ENCODE measurements at places on chromosomes 12 and 14.

- DNase-seq: no peak
These were observed 23.1 kb downstream of the PIK3C2G start for GRCh38 chr12:18284386-18284785.

DNA sequence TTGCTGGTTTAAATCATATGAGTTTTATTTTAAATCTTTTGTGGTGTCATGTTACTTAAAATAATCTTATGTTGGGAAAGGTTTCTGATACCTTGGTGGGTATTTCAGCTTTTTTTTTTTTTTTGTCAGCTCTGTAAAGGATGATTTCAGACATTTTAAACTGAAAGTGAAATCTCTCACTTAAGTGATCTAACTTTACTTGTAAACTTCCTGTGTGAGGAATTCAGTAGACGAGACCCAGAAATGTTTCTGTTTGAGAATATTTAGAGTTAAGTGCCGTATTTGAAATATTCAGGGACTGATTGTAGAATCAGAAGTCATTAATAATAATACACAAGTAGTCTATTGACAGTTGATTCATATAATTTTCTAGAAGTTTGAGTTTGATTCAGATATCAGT, 37.8 kb downstream of the PROX2 start:
- DNase-seq: no peak

- no peak for DNase-seq
These were observed 40.9 kb downstream of the DAD1 start for GRCh38 chr14:22547948-22548750.

DNA sequence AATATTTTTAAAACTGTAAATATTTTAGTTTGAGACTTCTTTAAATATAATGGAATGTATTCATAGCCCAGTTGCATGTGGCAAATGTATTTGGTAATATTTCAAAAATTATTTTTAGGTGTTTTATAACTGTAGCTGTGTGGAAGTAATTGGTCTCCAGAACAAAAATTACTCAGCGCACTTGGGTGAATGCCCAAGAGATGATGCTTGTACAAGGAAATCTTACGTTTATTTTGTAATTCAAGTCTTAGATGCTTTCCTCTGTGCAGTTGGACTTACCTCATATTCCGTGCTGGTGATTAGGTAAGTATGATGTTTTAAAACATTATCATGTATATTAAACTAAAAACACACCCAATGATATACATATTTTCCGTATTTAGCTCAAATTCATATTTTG, 76.7 kb upstream of the SLCO1B1 start:
- no peak for DNase-seq

GRCh38 chr12:131530422-131530821, 180.5 kb upstream of the SFSWAP start:
- no peak for DNase-seq

DNA sequence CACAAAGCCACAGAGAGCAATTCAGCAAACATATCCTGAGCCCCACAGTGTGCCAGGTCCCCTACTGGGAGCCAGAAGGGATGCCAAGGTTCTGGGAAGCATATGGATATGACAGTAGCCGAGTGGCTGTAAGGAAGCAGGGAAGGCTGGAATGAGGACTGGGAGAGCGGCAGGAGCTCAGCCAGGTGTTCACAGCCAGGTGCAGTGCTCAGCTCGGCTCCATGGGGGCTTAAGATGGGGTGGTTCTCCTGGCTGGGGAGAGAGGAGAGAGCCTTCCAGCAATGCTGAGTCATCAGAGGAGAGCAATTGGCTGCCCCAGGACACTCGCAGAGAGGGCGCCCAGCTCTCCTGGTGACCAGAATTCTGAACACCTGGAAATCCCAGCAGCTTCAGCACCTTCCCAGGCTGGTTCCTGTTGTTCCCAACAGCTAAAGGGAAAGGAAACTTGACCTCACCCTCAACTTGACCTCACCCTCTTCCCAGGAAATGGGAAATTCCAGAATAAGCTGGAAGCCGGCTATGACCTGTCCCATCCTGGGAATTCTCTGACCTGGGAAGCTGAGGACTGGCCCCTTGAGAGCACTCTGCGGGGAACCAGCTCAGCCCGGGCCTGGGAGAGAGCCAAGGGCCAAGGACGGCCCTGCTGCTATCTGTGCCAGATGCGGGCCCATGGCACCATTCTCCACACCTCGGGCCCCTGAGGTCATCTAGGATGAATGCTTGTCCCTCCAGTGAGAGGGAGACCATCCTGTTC, 34.6 kb downstream of the SLC6A12 start:
- DNase-seq: no peak

GRCh38 chr12:26838888-26839416, 6.0 kb upstream of the ITPR2 start:
- no peak for DNase-seq

DNA sequence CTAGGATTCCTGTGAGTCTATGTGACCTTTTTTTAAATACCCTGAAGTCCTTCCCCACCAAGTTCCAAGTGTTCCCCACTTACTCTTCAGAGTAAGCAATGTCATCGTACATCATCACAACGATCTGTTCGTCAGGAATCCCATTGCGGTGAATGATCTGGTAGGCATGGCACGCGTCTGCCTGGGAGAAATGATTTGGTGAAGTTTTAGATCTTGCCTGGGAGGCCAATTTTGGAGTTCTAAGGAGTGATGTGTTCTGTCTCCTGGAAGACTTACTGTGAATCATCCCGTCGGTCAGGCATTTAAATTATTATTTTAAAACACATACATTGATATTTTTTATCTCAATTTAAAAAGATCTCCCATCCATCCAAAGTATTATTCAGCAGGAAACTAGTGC, 29.8 kb downstream of the LGMN start:
- no peak for DNase-seq

DNA sequence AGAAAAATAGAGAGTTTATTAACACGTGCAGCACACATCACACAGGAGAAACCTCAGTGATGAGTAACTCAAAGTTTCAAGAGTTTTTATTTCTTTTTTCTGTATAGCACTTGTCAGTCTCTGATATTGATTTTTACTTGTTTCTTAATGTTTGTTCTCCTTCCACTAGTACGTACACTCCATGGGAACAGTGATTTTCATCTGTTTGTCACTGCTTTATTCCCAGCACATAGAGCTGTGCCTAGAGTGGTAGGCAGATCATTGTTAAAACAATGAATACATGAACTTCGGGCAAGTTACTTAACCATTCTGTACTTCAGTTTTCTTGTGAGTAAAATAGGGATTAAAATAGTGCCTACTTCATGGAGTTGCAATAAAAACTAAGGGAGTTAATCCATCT, 46.6 kb downstream of the ETV6 start:
- DNase-seq: no peak

GRCh38 chr12:67299526-67299925, 30.4 kb downstream of the CAND1 start:
- no peak for DNase-seq

DNA sequence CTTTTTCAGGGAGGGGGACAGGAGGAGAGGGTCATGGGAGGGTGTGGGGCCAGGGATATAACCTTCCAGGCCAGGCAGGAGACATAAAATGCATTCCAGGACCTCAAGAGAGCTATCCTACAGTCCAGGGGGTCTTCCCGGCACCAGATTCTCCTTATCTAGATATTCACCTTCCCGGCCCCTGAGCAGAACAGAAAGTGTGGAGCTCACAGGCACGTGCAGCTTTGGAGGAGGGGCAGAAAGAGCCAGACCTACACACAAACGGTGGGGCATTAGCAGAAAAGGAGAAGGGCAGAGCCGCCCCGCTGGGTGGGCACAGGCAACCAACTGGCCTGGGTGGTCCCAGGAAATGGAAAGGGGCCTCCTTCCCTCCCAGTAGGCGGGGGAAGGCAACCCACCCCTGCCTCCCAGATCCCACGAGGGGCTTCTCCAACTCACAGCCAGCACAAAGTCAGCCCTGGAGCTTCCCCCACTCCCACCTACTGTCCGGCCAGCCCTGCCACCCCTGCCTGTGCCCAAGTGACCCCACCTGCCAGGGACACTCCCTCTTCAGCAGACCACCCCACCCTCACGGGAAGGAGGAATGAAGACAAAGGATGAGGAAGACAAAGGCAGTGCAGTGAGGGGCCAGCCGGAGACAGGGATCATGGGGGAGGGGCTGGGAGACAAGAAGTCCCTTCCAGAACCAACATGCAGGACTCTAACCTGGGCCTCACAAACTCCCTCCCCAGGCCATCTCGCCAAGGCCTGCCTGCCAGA, 33.3 kb downstream of the CCDC85C start:
- no peak for DNase-seq

- DNase-seq: no peak
These were observed 365.9 kb downstream of the LRFN5 start for GRCh38 chr14:41972531-41972930.

- no peak for DNase-seq
These were observed 60.0 kb downstream of the PPP2R5C start for GRCh38 chr14:101821528-101821927.

DNA sequence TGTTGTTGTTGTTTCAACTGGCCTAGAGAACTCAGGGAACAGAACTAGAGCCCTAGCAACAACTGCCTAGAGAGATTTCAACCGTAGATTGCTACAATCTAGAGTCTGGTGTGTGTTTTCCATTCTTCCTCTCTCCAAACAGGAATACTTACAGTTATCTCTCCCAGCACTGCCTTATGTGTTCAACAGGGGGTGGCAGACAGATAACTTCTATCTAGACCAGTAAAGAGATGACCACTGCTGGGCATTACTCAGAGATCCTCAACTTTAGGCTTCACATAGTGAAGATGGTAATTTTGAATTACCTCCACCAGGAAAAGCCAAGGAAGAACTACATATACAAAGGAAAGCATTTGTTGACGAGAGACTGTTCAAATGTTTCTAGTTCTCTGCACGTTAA, 4.8 kb downstream of the TXNDC16 start:
- DNase-seq: no peak

GRCh38 chr12:127729381-127729780, 537.6 kb upstream of the TMEM132C start:
- no peak for DNase-seq

- DNase-seq: no peak
These were observed 1.4 kb downstream of the SNRPF start for GRCh38 chr12:95859947-95860850.

DNA sequence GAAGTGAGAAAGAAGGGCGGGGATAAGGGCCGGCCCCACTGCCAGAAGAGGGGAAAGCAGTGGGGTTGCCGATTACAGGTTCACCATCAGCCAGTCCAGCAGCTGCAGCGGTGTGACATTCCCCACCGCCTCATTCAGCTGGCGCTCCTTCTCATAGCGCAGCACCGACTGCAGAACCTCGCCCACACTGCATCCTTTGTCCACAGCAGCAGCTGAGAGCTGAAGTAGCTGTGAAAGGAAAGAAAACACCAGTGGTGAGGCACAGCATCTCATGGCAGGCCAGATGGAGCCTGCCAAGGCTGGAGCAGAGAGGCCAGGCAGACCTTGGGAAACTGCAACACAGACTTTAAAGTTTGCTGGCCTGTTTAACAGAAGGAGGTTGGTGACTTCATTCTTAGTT, 33.2 kb downstream of the AKAP3 start:
- peak; percentile 37 for DNase-seq
